ENCODE measurements at places on chromosomes 11 and 22. TPM values are rescaled to one million over a fixed set of nuclear protein-coding genes. Genes with fewer than 3 reads are reported as not detected.

DNA sequence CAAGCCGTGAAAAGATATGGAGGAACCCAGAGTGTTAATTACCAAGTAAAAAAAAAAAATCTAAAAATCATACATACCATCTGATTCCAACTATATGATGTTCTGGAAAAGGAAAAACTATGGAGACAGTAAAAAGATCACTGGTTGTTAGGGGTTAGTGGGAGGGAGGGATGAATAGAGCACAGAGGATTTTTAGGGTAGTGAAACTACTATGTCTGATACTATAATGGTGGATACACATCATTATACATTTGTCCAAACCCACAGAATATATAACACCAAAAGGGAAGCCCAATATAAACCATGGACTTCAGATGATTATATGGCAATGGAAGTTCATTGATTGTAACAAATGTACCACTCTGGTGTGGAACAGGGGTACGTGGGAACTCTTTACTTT lies 74.1 kb downstream of the ENTHD1 start:
- no peak for ATAC-seq

- no peak for ATAC-seq
Observed at GRCh38 chr11:87398931-87399330, 361.2 kb downstream of the TMEM135 start.

DNA sequence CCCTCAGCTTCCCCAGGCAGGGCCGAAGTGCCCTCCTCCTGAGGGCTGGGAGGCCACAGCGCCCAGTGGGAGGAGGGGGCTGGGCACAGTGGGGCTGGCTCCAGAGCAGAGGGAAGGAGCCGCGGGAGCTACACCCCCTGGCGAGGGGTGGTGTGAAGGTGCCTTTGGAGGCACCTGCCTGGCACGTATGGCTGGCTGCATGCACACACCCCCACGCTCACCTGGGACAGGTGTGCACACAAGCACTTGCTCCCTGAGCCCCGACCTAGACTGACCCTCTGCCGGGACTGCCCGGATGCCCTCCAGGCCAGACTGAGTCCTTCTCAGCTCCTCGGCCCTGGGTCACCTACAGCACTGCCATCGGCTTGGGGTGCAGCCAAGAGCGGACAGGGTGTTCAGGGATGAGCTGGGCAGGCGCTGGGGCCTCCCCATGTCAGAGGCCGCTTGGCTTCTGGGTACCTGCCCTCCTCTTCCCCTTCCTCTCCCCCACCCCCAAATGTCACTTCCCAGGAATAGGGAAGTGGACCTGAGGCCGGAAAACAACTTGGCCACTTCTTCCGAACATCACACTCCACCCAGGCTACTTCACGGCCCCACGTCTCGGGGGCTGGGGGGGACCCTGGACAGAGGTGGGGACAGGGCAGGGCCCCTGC lies 7.4 kb upstream of the PIM3 start:
- ATAC-seq: no peak

DNA sequence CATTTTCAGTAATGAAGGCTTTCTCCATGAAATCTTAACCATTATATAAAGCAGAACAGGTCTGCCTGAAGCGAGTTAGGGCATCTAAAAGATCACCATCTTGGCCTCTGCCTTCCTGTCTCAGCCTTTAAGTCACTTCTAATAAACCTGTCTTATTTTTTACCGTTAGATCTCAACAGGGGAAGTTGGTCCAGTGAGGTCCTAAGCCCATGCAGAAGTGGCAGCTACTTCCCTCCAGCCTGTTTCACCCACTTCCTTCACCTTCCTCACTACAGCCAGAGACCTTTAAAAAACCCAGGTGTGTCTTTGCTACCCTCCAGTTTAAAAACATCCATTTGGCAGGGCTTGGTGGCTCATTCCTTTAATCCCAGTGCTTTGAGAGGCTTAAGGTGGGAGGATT lies 14.1 kb upstream of the LIPT2 start:
- no peak for ATAC-seq

DNA sequence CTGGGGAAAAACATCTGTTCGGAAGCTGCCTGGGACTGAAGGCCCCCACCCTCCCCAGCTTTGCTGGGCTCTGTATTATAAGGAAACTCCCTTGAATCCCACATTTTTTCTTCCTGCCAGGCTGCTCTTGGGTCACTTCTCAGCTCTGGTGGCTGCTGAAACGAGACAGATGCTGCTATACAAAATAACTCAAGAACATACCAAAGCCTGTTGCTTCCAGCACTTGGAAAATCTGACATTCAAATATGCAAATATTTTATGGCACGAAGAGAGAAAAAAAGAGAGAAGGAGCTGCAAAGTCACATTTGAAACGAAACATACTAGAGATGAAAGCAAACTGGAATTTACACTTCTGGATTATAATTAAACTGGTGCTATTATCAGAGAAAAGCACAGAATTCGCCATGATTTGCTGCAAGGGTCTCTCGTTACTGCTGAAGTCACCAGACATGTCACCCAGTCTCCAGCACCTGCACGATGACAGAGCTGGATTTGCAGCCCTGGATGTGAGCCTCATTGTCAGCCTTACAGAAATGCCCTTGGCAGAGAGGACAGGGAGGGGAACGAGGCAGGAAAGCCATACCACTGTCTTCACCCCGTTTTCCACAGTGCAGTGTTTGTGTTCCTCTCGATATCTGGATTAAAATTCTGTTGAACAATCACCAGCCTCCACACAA lies 47.9 kb upstream of the IGSF9B start:
- ATAC-seq: peak; percentile 84

- peak; percentile 87 for ATAC-seq
Observed at GRCh38 chr11:1564535-1565172, 7.4 kb downstream of the DUSP8 start.

DNA sequence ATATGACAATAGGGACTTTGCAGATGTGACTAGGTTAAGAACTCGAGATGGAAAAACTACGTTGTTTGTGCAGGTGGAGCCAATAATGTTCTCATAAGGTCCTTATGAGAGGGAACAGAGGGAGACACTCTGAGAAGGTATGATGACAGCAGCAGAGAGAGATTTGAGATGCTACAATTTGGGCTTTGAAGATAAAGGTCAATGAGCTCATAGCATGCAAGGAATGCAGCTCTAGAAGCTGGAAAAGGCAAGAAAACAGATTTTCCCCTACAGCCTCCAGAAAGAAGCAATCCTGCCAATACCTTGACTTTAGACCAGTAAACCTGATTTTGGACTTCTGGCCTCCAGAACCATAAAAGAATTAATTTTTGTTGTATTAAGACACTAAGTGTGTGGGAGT lies 21.1 kb downstream of the FAM76B start:
- ATAC-seq: no peak

GRCh38 chr11:130997278-130997677 lies 81.0 kb upstream of the SNX19 start:
- no peak for ATAC-seq

GRCh38 chr11:38598418-38598817 lies 2000.4 kb upstream of the RAG2 start:
- ATAC-seq: no peak

GRCh38 chr11:82732734-82733443 lies 775 bp downstream of the FAM181B start:
- peak; percentile 31 for ATAC-seq

- no peak for ATAC-seq
Observed at GRCh38 chr11:65814131-65814985, 19.4 kb upstream of the SNX32 start.

DNA sequence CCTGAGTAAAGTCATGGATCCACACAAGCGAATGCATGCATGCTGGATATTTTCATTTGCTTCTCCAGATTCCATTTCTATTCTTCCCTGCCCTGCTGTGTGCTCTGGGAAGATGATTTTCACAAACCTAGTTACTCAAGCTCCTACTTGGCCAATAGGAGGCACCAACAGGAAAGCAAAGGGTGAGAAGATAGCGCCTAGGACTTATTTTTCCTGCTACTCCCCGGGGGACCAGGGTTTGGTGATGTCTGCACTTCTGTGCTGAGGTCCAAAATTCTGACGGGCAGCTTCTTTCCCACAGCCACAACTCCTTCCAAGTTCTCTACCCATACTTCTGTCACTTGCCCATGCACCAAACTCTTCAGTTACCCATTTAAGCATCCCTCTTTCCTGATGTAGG lies 509.3 kb upstream of the TENM4 start:
- no peak for ATAC-seq

GRCh38 chr11:1337647-1338007 lies 28.2 kb upstream of the TOLLIP start:
- ATAC-seq: no peak

DNA sequence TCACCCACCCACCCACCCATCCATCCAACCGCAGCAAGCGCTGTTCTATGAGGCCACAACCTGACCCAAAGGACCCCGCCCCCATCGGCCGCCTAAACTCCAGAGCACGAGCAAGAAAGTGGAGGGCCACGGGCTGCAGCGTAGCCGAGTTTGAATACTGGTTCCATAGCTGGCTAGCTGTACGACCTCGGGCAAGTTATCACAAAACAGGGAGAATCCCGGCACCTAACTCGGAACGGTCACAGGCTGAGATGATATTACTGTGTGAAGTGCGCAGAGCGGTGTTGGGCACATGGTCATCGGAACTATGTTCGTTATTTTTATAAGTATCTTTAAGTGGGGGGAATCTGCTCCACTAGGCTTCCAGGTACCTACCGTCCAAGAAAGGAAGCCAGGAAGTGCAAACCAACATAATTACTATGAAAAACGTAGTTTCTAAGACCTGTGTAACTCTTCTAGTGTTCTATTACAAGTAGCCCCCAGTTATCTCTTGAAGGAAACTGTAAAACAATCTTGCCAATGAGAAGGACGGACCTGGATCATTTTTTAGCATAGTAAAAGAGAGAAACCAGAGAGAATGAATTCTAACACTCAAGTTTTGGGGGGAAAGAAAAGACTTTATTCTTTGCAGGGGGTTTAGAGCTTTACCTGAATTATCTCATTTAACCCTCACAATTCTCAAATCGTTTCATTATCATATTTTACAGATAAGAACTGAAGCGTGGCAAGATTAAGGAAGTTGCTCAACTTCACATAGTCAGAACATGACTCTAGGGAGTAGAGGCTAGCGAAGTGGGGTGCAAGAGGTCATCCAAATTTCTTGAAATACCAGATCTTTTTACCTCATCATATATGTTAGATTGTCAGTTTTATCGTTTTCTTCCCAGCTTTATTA lies 663 bp upstream of the BUD13 start:
- no peak for ATAC-seq

- ATAC-seq: no peak
Observed at GRCh38 chr11:85889676-85890579, 34.7 kb downstream of the CCDC83 start.

- no peak for ATAC-seq
Observed at GRCh38 chr22:32619614-32620426, 145.2 kb downstream of the FBXO7 start.

DNA sequence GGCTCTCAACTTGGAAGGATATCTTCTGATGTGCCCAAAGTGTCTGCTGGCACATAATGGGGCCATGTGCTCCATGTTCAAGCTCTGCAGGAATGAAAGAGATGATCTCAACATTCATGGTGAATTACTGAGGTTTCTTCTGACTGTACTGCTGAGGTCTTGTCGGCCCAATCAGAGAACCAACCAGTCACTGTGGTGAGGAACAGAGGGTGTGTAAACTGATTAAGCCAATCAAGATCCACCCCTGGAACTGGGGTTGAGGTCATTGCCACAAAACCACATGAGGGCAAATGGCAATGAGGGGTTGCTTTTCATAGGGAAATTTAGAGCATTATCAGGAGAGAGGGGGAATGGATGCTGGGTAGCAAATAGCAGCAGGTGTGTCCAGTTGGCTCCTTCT lies 152.3 kb upstream of the RAG2 start:
- ATAC-seq: no peak

GRCh38 chr11:129458756-129459535 lies 83.3 kb downstream of the BARX2 start:
- ATAC-seq: peak; percentile 81

DNA sequence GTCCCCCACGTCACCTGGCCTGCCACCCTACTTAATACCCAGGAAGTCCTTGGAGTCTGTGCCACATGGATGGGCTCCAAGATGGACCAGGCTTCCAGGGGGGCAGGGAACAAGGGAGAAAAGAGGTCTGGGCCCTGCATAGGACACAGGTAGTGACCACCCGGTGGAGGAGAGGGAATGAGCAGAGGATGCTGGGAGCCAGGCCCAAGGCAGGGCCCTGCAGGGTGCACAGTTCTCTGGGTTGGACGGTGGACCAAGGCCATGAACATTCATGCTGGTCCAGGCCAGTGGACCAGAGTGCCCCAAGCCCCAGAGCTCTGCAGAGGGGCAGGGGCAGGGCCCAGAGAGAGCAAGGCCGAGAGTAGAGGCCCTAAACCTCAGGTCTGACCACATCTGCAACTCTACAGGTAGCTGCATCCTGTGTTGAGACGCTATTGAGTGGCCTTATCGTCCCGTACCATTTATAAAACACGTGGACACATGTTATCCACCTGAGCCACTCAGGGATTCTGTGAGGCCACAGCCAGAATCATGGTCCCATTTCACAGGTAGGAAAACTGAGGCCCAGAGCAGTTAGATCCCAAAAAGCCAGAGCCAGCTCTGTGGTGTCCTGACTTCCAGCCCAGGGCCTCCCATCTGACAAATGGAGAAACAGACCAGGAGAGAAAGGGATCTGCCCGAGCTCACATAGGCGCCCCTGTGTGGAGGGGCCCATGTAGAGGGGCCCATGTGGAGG lies 46.4 kb downstream of the IGLL5 start:
- ATAC-seq: no peak

DNA sequence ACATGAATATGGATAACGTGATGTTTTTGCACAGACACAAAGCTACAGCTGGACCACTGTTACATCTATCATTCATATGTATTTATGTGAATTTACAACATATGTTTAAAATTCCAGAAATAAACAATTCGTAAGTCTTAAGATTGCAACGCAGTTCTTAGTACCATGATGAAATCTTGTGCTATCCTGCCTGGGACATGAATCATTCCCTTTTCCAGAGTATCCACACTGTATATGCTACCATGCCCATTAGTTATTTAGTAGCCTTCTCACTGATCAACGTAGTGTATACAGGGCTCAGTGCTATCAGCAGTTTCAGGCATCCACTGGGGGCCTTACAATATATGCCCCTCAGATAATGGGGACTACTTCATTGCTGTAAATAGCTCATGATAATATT lies 4.3 kb downstream of the ATL3 start:
- peak; percentile 23 for ATAC-seq

DNA sequence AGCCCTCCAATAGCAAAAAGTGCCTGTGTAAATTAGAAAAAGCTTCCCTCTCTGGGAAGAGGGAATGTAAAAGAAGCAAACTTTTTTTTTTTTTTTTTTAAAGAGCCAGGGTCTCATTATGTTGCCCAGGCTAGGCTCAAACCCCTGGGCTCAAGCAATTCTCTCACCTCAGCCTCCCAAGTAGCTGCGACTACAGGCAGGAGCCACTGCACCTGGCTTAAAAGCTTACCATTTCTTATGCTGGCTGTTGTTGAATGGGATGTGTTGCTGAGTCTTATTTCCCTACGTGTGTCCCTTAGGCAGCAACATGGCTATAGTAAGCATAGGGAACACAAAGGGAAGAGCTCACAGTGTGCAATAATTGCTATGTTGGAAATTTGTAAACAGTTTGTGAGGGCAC lies 225.5 kb upstream of the CCDC90B start:
- no peak for ATAC-seq

Gene OR52A1
- total RNA-seq: not detected

Gene IFITM2
- total RNA-seq: 183 TPM

Gene HTR3A
- total RNA-seq: not detected

Gene APIP
- total RNA-seq: 43.0 TPM

Gene GGT5
- 0.38 TPM for total RNA-seq

Gene IGLL1
- total RNA-seq: not detected
